IPS DF 19.7 (cell line): ENCODE measurements at places on chromosomes 12 and 14.
A peak's percentile ranks its signal among the peaks of the same experiment; 100 is the strongest.

DNA sequence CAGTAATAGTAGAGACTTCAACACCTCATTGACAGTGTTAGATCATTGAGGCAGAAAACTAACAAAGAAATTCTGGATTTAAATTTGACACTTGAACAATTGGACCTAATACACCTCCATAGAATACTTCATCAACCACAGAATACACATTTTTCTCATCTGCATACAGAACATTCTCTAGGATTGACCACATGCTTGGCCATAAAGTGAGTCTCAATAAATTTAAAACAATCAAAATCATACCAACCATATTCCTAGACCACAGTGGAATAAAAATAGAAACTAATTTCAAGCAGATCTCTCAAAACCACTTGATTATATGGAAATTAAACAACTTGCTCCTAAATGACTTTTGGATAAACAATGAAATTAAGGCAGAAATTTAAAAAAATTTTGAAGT, 82.3 kb downstream of the SLC38A4 start:
- DNase-seq: no peak

DNA sequence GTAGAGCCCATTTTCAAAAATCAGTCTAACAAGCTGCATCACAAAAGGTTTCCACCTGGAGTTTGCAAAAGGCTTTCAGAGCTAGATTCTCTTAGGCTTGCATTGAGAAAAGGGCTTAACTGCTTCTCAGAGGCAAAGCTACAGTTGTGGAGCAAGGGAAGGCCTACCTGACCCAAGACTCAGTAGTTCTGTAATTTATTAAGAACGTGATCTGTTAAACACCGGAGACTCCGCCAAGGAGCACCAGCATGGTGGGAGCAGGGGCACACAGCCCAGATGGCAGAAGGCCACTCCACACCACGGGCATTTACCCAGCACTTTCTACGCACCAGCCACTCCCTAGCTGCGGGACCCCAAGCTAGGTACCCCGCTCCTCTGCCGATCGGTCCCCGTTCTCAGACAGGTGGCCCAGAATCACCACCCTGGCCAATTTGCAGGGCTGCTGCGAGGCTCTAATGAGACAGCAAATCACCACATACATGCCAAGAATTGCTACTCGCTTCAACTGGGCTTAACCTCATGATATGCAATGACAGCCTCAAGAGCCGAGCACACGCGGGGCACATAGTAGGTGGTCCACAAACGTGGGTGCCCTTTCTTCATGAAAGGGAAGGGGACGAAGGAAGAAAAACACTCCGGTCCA, 1.5 kb downstream of the ITPK1 start:
- no peak for DNase-seq

- no peak for DNase-seq
These were observed 14.4 kb downstream of the ISCU start for GRCh38 chr12:108576660-108577234.

GRCh38 chr14:21933681-21934080, 260.1 kb upstream of the OR4E1 start:
- DNase-seq: no peak

DNA sequence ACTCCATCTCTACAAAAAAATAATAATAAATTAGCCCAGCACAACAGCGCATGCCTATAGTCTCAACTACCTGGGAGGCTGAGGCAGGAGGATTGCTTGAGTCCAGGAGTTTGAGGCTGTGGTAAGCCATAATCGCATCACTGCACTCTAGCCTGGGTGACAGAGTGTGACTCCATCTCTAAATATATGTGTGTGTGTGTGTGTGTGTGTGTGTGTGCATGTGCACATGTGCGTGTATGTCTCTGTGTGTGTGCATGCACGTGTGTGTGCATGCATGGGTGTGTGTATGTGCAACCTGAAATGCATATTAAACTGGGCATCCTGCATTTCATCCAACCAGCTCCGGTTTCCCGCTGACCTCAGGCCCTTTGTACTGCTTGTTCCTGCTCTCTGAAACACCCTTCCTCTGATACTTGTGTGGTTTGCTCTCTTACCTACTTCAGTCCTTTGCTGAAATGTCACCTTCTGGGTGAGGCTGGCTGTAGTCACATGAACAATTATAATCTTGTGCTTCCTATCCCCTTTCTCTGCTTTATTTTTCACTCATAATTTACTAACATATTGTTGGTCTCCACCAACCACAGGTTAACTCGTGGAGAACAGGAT, 46.9 kb downstream of the PHLDA1 start:
- no peak for DNase-seq

GRCh38 chr14:58078068-58078467, 73.9 kb downstream of the ARMH4 start:
- no peak for DNase-seq

- no peak for DNase-seq
These were observed 32.5 kb downstream of the BRMS1L start for GRCh38 chr14:35858521-35859209.

GRCh38 chr14:55583942-55584468, 4.0 kb downstream of the KTN1 start:
- DNase-seq: no peak

- no peak for DNase-seq
These were observed 89.2 kb downstream of the PDZRN4 start for GRCh38 chr12:41277100-41277945.

DNA sequence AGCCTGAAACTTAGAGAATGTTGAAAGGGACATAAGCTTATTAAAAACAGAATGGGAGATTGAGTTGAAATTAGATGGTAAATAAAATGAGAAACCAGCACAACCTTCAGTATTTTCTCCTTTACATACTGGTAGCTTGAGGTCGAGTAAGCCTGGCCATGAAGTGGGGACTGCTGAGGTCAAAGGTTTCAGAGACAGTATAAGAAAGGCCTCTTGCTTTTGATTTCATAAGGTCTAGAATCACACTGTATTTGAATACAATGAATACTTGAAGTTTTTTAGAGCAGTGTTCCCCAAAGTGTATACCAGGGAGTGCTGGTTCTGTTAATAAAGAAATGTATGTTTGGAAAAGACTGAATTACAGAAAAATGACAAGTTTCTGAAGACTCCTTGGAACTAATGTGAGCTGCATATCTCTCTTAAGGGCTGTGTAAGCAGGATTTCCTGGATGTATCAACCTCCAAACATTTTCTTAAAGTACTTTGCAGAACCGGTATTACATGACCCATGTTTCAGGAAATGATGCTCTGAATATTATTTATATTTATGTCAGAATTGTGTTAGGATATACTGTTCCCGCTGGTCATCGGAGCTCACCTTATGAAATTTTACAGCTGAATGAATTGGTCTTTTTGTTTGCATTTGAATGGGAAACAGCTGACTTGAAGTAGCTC, 85.0 kb downstream of the AKAP6 start:
- DNase-seq: no peak

DNA sequence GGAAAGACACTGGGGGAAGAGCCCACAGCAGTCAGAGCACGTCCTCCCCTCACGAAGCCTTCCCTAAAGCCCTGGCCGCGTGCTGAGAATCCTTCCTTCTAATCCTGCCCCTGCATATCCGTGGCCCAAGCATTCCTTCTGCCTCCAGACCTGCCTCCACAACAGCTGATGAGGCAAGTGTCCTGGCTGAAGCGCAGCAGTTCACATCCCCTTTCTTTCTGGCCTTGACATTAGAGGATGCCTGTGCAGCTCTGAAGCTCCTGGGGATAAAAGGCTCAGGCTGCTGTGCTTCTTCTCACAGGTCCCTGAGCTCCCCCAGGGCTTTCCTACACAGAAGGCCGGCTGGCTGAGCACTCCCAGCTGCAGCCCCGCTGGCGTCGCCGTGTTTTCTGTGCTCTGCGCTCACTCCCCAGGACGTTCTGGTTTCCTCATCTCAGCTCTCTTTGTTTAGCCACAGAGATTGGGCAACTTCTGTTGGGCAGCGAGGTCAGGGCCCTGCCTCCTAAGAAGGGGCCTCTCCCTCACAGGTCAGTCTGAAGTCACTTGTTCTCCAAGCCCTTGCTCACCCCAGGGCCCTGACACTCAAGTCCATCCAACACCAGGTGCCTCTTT, 45.8 kb downstream of the NINJ2 start:
- no peak for DNase-seq

DNA sequence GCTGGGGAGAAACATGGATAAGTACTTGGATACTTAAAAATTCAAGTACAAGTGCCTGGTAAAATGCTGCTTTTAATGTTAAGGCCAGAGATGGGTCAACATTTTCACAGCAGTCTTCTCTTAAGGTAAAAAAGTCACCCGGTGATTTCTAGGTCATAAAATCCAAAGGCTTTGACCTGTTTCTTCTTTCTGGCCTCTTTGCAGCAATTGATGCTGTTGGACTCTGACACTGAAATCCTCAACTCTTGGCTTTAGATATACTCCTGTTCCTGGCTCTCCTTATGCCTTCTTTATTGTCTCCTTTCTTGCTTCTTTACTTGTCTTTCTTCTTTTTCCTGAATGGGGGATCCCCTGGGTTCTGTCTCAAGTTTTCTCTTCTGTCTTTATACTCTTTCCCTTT, 189.2 kb downstream of the SSPN start:
- DNase-seq: no peak

DNA sequence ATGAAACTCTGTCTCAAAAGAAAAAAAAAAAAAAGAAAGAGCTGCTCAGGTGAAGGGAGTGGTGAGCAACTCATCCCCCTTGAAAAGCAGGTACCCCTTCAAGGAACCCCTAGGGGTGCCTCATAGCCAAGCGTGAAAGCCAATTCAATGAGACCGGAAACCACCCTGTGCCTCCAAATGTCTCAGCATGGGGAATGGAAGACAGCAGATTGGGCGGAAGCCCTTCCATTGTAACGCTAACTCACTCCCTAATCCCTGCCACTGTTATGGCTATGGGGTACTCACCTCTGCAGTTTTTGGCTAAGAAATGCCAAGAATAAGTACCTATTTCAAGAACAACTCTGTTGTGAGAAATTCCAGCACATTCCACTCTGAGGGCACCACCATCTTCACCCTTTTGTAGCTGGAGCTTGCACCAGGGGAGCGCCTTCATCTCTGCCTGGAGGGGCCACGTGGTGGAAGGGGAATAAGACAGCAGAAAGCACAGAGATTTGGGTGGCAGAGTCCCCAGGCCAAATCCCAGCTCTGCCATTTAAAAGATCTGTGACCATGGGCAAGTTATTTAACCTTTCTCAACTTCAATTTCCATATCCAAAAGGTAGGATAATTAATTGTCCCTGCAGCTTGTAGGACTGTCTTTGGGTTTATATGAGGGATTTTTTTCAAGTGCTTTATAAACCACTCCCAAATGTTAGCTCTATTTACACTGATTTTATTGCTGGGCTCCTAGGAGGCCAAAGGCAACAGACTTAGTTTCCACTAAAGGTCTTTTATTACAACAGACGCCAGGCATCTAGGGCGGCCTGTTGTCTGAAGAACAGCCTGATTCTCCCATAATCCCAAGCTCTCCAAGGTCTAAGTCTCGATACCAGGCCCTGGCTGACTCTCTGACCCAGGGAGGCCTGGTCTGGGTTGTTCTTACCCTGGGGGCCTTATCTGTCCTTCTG, 63.9 kb downstream of the ITPK1 start:
- peak; percentile 85 for DNase-seq

DNA sequence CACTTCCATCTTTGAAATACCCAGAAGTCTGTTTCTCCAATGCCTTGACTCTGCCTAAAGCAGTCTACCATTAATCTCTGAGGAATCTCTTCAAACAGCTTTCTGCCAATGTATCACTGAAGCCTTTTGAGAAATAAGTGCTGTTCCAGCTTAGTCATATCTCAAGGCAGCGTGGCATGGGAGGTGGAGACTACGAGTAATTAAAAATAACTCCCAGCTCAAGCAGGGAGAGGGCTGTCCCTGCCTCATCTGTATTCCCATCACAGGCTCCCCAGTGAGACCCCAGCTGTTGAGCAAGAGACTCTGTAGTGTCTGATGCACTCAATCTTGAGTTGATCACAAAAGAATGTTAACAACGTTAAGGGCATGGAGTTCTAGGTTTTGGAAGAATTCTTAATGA, 700.6 kb downstream of the DIO2 start:
- no peak for DNase-seq

DNA sequence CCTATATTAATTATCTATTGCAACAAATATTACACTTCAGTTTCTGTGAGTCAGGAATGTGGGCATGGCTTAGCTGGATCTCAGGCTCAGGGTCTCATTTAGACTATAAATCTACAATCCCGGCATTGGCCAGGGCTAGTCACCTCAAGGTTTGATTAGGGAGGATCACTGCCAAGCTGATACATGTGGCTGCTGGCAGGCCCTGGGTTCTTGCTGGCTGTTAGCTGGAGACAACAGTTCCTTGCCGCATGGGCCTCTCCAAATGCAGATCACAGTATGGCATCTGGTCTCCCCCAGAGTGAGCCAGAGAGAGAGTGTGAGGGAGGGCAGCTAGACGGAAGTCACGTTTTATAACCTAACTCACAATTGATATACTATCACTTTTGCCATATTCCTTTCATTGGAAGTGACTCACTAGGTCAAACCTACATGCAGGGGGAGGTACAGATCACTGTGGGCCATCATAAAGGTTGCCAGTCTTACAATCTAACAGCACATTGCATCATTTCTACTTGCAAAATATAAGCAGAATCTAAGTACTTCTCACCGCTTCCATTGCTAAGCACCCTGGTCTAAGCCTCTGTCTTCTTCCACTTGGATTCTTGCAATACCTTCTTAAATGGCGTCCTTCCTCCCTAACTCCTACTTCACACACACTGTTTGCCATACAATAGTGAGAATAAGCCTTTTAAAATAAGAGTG, 174.0 kb upstream of the ARHGAP5 start:
- DNase-seq: no peak

GRCh38 chr14:75249958-75250336, 28.7 kb upstream of the FOS start:
- DNase-seq: no peak

DNA sequence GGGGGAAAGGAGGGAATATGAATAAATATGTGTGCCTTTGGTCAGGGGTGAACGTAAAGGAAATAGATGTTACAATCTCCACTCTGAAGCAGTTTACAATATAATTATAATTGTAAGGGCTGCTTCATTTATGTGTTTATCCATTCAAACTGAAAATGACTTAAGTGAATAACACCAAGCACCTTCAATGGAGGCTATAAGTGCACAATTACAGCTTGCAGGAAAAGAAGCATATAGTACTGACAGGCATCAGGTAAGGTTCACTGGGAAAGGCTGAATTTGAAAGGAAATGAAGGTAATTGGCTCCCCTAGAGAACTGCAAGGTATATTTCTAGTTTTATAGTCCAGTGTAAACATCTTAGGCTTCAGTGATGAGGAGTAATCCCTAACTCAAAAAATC, 192.7 kb downstream of the STXBP6 start:
- no peak for DNase-seq
